Stimulated activated CD4-positive, alpha-beta T cell treated with anti-CD3 and anti-CD28 coated beads, TNF-alpha, amount 100 ng/mL, for 48 hours (primary cell): ENCODE measurements at places on chromosomes 5 and 9.

DNA sequence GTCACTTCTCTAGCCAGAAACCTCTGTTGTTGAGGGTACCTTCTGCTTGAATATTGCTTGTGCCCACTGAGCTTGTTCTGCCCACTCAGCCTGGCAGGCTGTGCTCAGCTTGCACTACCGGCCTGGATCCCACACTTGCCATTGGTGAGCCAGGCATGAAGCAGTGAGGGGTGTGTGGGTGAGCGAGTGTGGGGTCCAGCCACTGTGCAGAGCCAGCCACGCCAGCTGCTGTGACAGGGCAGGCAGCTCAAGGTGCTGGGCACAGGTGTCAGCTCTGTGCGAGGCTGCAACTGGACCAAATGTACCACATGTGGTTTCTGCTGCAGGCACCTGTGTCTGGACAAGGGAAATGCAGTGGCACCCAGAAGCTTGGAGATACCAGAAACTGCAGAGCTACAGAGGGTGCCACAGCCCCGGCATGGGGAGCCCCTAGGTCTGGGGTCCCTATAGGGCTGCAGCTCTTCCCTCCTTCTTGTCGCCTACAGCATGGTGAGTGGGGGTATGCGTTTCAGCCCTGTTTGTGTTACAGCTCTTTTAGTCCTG is 305.1 kb upstream of the RIOK2 start:
- no peak for DNase-seq

DNA sequence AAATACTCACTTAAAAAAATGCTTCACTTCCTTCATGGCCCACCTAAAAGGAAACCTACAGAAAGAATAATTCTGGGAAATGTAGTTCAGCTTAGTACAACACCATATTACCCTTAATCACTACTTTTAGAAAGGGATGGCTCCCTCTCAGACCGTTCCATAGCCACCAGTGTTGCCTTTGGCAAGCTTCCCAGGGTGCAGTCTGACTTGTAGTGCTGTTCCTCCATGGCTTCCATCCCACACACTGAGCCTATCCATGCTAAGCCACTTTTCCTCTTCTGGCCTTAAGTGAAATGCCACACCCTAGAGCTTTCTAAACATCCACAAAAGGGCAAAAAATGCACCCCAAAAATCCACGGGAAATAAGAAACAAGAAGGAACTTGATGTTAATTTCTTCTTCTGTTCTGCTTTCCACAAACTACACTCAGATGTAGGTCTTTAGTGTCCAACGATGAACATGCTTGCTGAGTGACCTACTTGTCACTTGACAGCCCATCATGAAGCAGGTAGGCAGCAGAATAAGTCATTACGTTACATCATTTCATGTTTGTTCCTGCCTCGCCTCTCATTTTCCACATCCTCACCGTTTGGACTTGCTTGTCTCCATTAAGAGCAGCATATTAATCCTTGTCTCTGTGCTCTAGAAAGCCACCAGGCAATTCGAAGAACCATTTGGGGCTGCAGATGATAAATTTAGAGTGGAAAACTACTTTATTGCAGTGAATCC is 391.1 kb upstream of the GRAMD2B start:
- no peak for DNase-seq

DNA sequence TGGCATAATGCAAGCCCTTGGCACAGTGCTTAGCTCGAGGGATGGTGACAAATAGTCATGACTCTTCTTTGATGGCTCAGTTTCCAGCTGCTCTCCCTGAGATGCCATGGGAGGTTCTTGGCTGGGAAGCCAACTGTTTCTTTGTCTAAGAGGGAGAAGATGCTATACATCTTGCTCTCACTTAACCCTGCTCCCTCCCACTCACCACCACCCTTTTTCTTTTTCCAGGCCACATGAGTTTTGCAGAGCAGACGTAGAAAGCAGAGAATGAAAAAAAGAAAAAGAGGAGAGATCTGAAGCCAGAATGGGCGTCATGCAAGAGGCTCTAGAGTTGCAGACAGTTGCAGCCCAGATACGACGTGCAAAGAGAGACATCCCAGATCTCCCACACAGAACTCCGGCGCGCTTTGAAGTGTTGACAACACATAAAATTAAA is 160.5 kb downstream of the FGF18 start:
- no peak for DNase-seq

GRCh38 chr9:73074176-73074708 is 77.4 kb upstream of the ANXA1 start:
- no peak for DNase-seq

- DNase-seq: no peak
Observed at GRCh38 chr9:112833081-112833480, 57.6 kb downstream of the SLC46A2 start.

DNA sequence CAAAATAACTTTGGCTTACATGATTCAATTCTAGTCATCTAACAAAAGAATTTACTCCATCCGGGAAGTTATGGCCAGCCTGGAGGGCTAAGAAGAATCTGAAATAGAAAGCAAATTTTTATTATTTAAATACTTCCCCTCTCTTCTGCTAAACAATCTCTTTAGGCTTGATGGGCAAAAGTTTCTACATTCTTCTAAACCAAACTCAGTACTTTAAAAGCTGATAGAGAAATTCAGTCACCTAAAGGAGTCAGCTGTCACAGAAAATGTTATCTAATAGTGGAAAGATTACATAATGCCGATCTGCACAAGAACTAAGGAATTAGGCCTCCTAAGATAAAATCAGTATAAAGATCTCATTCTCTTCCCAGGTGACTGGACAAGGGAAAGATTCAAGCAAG is 32.4 kb downstream of the GNAQ start:
- DNase-seq: no peak

- no peak for DNase-seq
Observed at GRCh38 chr5:95836544-95836943, 14.0 kb upstream of the GLRX start.

DNA sequence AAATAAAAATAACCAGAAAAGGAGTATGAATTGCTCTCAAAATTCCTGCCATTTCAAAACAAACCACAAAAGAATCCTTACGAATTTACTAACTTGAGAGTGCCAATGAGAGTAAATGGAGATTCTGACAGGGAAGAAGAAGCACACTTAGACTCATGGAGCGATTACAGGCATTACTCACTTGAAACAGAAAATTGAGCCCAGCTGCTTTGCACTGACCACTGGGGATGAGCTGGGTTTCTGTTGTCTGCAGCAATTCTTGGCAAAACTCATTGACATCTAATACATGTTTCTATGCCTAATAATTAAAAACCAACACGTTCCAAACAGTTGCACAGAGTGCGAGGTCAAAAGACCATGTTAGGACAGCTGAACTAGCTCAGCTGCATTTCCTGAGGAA is 731.6 kb downstream of the DNAH5 start:
- no peak for DNase-seq

DNA sequence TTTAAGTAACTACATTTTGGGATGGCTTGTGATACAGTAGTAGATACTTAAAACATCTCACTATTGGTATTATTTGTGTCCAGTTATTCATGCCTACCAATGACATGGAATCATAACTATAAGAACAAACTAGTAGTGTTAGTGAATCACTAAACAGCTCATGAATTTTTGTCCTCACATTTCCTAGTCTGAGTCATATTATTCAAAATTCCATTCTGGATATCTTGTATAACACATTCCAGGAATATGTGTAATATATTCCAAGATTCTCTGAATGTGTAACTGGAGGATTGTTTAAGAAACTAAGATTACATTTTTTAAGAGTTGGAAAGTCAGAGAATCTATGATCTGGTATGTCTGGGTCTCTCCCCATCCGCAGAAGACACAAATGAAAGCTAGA is 565.3 kb upstream of the ZNF608 start:
- no peak for DNase-seq

- no peak for DNase-seq
Observed at GRCh38 chr5:32618962-32619361, 33.6 kb downstream of the SUB1 start.

- DNase-seq: no peak
Observed at GRCh38 chr9:35569206-35569605, 35.9 kb upstream of the TESK1 start.

DNA sequence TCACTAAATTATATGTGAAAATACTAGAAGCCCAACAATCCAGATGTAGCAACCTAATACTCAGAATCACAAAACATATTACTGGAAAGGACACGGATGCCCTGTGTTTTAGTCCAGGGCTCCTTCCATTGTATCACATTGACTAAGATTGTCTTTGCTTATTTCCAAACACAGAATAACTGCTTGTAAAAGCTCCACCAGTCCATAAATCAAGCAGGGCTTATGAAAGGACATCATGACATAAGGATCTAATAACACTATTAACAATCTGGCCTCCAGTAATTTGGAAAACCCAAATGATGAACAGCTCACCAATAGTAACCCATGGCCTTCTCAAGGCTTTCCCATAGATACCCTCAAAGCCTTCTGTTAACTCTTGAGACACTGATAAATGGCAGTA is 39.8 kb downstream of the WDR41 start:
- DNase-seq: no peak

DNA sequence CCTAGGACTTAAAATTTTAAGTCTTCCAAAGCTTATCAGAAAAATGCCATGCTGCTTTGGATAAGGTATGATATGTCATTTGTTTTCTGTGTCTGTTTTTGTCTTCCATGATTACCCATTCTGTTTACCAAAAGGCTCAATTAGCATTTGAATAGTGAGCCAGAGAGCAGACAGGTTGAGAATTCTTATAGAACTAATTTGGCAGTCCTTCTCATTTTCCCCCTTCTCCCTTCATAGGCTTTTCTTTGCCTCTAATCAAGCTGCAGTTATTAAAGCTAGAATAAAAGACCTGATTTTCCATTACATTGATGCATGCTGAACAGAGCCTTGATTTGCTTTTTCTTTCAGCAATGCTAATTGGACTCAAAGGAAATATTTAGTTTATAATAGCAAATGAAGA is 993.0 kb downstream of the MAT2B start:
- no peak for DNase-seq

- no peak for DNase-seq
Observed at GRCh38 chr9:29741169-29741568, 2167.9 kb upstream of the C9orf72 start.

DNA sequence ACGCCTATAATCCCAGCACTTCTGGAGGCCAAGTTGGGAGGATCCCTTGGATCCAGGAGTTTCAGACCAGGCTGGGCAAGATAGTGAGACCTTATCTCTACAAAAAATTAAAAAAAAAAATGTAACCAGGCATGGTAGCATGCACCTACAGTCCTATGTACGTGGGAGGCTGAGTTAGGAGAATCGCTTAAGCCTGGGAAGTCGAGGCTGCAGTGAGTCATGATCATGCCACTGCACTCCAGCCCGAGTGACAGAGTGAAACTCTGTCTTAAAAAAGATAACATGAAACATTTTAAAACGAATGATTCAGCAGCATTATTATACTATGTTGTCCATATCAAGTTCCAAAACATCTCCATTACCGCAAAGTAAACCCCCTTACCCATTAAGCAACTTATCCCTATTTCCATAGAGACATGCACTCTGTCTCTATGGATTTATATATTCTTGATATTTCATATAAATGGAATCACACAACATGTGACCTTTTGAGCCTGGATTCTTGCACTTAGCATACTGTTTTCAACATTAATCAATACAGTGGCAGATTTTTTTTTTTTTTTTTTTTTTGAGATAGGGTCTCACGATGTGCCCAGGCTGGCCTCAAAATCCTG is 56.9 kb upstream of the MTMR12 start:
- no peak for DNase-seq

DNA sequence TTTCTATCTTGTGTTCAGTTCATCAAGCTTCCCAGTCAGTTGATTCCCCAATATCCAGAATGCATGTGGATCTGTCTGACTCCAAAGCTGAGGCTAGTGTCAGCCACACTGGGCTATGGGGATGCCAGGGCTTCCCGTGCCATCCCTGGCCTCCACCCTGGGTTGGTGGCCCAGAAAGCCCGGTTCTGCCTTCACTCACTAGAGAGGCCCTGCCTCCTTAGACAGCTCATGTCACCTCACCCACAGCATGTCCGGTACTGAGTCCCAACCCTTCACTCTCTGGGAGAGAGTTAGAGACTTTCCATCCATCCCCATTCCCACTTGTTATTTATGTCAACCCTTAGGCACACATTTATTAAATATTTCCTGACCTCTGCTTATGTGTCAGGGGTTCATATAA is 119.5 kb upstream of the GPR151 start:
- DNase-seq: no peak

DNA sequence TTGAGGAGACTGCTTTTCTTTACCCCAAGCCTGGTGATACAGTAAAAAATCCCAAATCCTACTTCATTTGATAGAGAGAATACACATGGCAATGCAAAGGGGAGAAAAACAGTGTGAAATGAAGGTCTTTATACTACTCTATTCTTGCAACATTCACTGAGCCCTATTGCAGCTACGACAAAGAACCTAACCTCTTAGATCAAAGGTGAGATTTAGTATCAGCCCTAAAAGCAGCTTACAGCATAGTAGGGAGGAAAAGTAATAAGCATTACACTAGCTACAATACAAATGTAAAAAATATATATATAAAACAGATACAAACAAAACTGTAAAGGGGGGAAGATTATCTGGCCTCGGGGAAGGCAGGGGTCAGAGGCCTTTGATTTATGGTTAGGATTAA is 147.1 kb downstream of the MAPKAP1 start:
- no peak for DNase-seq

GRCh38 chr9:130532426-130533080 is 46.8 kb upstream of the FUBP3 start:
- DNase-seq: no peak

DNA sequence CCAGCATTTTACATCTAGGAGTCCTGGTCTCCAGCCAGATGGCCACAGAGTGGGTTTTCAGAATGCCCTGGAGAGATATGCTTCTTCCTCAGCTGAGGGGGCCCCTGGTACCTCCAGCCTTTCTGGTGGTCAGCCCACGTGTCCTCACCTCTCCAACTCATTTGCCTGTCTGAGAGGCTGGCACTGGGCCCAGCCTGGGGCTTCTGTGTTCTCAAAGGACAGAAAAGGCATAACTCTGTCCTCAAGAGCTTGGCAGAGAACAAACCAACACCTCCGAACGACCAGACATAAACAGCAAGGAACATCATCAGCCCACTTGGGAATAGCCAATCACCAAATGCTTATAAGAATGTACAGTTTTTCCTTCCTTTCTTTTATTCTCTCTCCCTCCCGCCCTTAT is 17.1 kb downstream of the ENG start:
- no peak for DNase-seq

DNA sequence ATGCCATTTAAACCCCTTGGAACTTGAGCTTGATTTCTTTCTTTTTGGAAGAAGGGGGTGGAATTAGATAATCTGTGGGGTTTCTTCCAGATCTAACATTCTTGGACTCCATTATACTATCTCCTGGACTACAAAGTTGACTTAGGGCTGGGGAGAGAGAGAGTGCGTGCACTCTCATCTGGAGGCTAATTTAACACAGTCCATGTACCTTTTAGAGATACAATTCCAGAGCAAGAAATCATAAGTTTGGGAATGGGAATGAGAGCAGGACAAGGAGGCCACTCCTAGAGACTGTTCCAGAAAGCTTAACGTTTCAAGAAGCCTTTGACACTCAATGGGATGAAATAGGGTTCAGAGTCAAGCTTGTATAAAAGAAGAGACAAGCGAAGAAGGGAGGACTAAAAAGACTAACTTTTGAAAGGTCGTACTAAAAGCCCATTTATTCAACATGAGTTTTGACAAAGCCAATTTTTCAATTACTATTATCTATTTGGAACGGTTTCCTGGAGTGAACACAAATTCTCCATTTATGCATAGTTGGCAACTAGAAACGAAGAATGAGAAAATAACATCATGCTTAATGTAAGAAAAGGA is 83.4 kb downstream of the ACTL7B start:
- DNase-seq: no peak

- DNase-seq: no peak
Observed at GRCh38 chr9:111427186-111427585, 57.0 kb downstream of the ECPAS start.
